Left ventricle myocardium superior (tissue), 1 donor: ENCODE measurements at places on chromosomes 11 and 22. TPM values are rescaled to one million over a fixed set of nuclear protein-coding genes. Genes with fewer than 3 reads are reported as not detected.

CDCA5 gene
- total RNA-seq, result 1.3 TPM

ACTN3 gene
- not detected for total RNA-seq

ROBO3 gene
- total RNA-seq, result 4.5 TPM

PUS3 gene
- total RNA-seq, result 7.1 TPM

XKR3 gene
- total RNA-seq, result not detected

RIMBP3C gene
- total RNA-seq, result not detected

SMTN gene
- total RNA-seq, result 278 TPM

OR52E8 gene
- not detected for total RNA-seq

UBQLNL gene
- total RNA-seq, result 0.17 TPM

C11orf91 gene
- total RNA-seq, result not detected

CHRDL2 gene
- total RNA-seq, result 3.9 TPM

CDC42BPG gene
- total RNA-seq, result 0.40 TPM

OR2AG2 gene
- not detected for total RNA-seq
